ENCODE measurements at places on chromosomes 2 and 18. TPM values are rescaled to one million over a fixed set of nuclear protein-coding genes. Genes with fewer than 3 reads are reported as not detected.

FAM228A gene
- 0.80 TPM for total RNA-seq

RAB11FIP5 gene
- total RNA-seq = 22.0 TPM

GRCh38 chr2:158921599-158922408 lies 46.6 kb upstream of the TANC1 start:
- H3K4me1 ChIP-seq = peaks cover 11% of the 10 kb centered on the region
- no peak overlapping the region for H3K27ac ChIP-seq
- H3K36me3 ChIP-seq = no peaks in the 10 kb centered on the region
- no peaks in the 10 kb centered on the region for H3K27me3 ChIP-seq
- DNase-seq = no peak

DNA sequence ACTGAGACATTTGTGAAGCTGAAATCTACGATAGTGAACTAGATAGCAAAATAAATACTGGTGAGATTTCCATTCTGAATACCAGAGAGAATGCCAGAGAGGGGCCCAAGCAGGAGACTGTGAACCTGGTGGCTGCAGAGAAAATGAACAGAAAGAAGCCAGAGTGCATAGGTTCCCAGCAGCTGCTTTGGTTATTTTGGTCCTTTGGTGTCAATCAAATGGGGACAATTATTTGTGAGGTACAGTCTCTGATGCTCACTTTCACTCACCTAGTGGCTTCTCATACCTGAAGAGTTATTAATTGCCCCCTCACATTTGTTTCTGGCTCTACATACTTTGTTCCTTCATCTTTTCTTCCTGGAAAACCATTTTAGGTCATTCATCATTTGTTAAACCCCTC lies 812.1 kb downstream of the CPS1 start:
- H3K27me3 ChIP-seq = no peaks in the 10 kb centered on the region
- peaks cover 14% of the 10 kb centered on the region for H3K4me1 ChIP-seq
- no peaks in the 10 kb centered on the region for H3K36me3 ChIP-seq
- H3K27ac ChIP-seq = no peak overlapping the region
- H3K4me3 ChIP-seq = no peak overlapping the region
- no peak for DNase-seq

GNAL gene
- 10.5 TPM for total RNA-seq

TNP1 gene
- 1.1 TPM for total RNA-seq

GRCh38 chr2:36528274-36528673 lies 69.7 kb downstream of the FEZ2 start:
- H3K4me1 ChIP-seq = peaks cover 5% of the 10 kb centered on the region
- peaks cover 8% of the 10 kb centered on the region for H3K36me3 ChIP-seq
- no peak overlapping the region for H3K4me3 ChIP-seq
- no peak overlapping the region for H3K27ac ChIP-seq
- H3K27me3 ChIP-seq = no peaks in the 10 kb centered on the region

DNA sequence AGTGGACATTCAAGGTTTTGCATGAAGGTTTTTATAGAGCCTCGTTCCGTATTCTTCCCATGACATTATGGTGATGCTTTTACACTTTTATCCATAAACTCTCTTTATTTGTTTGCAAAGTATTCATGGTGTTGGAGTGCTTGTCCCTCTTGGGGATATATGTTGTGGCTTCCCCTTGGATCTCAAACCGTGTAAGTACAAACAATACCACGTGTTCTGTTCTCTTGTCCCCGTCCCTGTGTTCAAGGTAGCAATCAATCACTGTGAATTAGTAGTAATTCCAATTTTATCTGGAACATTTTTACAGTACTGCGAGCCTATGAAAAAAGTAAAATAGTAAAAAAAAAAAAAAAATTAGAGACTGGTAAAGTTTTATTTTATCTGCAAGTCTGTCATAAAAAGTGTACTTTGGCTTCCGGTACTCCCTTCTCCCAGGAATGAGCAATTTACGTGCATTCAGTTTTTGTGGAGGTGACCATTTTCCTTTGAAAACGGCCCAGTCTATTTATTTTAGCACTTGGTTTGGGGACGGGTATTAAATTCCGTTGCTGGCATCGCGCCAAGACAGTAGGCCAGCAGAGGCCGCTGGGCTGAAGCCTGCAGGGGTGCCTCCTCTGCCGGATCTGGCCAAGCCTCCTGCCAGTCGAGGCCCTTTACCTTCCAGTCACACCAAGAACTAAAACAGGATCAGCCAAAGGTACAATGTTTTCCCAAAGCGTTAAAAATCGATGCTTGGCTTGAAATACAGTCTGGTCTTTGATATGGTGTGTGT lies 175.7 kb downstream of the SOCS6 start:
- H3K36me3 ChIP-seq = no peaks in the 10 kb centered on the region
- DNase-seq = peak; percentile 37
- peaks cover 22% of the 10 kb centered on the region for H3K27me3 ChIP-seq
